ENCODE measurements at places on chromosomes 3 and 15.

DNA sequence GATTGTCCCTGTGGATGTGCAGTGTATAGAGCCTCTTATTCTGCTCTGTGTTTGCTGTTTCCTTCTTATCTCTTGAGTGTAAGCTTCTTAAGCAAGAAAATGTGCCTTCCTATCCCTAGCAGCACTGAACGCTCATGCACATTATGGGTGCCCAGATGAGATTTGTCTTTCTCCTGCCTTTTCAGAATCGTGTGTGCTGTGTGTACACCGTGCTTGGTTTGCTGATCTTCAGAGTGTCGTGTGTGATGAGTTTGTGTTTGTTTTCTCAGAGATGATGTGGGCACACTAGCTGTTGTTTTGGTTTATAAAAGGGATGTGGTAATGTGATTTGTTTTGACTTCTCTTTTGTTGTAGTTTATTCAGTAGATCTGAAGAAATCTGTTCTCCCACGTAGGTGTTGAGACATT is 19.7 kb downstream of the GPR171 start:
- DNase-seq = no peak
- no peaks in the 10 kb centered on the region for H3K4me1 ChIP-seq
- no peak overlapping the region for H3K27ac ChIP-seq
- no peaks in the 10 kb centered on the region for H3K36me3 ChIP-seq
- H3K4me3 ChIP-seq = no peak overlapping the region

- no peak overlapping the region for H3K27ac ChIP-seq
- H3K4me3 ChIP-seq = no peak overlapping the region
- no peaks in the 10 kb centered on the region for H3K4me1 ChIP-seq
- peak; percentile 71 for DNase-seq
- H3K36me3 ChIP-seq = no peaks in the 10 kb centered on the region
Observed at GRCh38 chr3:170346481-170347392, 10.8 kb upstream of the SKIL start.

DNA sequence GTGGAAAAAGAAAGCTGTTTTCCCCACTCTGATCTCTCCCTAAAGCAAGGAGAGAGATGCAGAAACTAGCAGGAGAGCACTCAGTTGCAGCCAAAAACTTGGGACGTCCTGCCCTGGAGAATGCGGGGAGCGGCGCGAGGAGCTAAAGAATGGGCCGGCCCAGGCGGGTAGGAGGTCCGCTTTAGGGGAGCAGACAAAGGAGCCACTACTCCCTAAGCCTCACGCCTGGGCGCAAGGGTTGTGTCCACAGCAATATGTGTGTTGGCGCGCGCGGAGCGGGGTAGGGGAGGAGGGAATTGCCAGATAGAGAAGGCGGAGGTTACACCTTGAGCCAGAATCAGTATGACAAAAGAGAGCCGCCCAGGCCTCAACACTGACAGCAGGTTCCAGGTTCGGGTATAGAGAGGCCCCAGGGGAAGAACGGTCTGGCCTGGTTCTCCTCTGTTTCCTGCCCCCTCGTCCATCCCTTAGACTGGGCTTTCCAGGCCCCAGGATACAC is 2.9 kb downstream of the WNT5A start:
- peak overlapping the region; percentile 76 for H3K4me3 ChIP-seq
- peaks cover 11% of the 10 kb centered on the region for H3K27me3 ChIP-seq

GRCh38 chr15:99727733-99728132 is 5.5 kb downstream of the LYSMD4 start:
- no peak overlapping the region for H3K4me3 ChIP-seq
- no peaks in the 10 kb centered on the region for H3K27me3 ChIP-seq
- H3K27ac ChIP-seq = no peak overlapping the region
- DNase-seq = no peak
- no peaks in the 10 kb centered on the region for H3K36me3 ChIP-seq

- no peak for DNase-seq
- H3K4me1 ChIP-seq = no peaks in the 10 kb centered on the region
- H3K4me3 ChIP-seq = no peak overlapping the region
- H3K36me3 ChIP-seq = no peaks in the 10 kb centered on the region
- H3K27ac ChIP-seq = no peak overlapping the region
Observed at GRCh38 chr3:165148876-165149441, 47.2 kb downstream of the SLITRK3 start.

- H3K4me1 ChIP-seq = no peaks in the 10 kb centered on the region
- peak overlapping the region; percentile 50 for H3K4me3 ChIP-seq
- DNase-seq = peak; percentile 33
- H3K36me3 ChIP-seq = no peaks in the 10 kb centered on the region
Observed at GRCh38 chr3:183824761-183825455, 469 bp downstream of the MAP6D1 start.

DNA sequence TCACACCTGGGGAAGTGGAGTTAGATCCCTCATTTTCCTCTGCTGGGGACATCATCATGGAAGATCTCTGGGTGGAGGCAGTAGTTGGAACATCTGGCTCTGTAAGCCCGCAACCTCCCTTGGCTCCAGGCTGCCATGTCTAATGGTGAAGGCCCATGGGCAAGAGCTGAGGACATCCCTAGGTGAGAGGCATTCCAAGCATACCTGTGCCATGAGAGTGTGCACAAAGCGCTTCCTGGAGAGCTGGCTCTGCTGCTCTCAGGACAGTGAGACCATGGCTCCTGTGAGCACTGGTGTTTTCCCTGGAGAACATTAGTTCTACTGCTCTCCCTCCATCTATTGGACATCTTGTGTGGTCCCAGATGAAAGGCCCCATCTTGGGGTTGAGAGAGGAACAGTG is 7.7 kb downstream of the MAPKAPK3 start:
- H3K36me3 ChIP-seq = no peaks in the 10 kb centered on the region
- no peak overlapping the region for H3K4me3 ChIP-seq
- H3K27me3 ChIP-seq = no peaks in the 10 kb centered on the region
- peak; percentile 89 for DNase-seq
- peaks cover 8% of the 10 kb centered on the region for H3K4me1 ChIP-seq
- H3K27ac ChIP-seq = no peak overlapping the region

- no peaks in the 10 kb centered on the region for H3K36me3 ChIP-seq
- no peaks in the 10 kb centered on the region for H3K4me1 ChIP-seq
- no peak overlapping the region for H3K27ac ChIP-seq
- DNase-seq = peak; percentile 71
- no peak overlapping the region for H3K4me3 ChIP-seq
Observed at GRCh38 chr15:94576889-94577533, 345.6 kb downstream of the MCTP2 start.

- no peaks in the 10 kb centered on the region for H3K36me3 ChIP-seq
- H3K27ac ChIP-seq = peak overlapping the region; percentile 92
- no peaks in the 10 kb centered on the region for H3K27me3 ChIP-seq
- no peaks in the 10 kb centered on the region for H3K4me1 ChIP-seq
- peak; percentile 99 for DNase-seq
- peak overlapping the region; percentile 92 for H3K4me3 ChIP-seq
Observed at GRCh38 chr3:157174649-157175498, 14.9 kb upstream of the CCNL1 start.

DNA sequence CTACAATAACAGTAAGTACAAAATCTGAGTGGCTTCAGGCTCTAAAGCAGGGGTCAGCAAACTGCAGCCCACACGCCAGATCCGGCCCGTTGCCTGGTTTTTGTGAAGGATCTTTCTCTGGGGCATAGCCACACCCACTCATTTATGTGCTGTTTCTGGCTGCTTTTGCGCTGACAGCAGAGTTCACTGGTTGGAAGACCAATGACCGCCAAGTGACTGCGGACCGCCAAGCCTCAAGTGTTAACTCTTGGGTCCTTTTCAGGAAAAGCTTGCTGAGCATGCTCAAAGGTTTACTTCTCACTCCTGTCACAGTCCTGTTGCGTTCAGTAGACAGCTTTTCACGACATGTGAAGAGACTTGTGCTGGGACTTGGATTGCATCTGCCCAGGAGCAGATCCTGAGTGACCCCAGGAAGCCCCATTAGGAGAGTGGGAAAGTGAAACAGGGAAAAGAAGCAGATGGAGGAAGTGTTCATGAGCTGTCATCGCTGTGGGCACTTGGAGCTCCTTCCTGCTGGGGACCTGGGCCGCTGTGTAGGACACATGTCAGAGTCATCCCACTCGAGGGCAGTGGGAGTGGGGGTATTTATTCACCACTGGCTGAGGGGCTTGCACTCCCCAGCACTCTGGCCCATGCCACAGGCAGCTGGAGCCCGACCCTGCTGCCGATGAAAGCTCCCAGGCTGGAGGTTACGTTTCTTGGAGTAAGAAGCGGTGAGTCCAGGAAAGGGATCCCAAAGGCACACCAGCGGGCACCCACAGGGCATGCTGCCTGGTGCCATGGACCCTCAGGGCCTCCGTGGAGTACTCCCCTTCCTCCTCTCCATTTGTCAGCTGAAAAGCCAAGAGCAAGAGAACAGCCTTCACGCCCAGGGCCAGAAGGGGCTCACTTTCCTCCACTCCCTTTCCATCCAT is 249.1 kb downstream of the PLCL2 start:
- no peak for DNase-seq
- H3K27ac ChIP-seq = no peak overlapping the region
- H3K4me3 ChIP-seq = no peak overlapping the region
- no peaks in the 10 kb centered on the region for H3K36me3 ChIP-seq
- no peaks in the 10 kb centered on the region for H3K27me3 ChIP-seq

GRCh38 chr3:119309591-119309990 is 15.4 kb downstream of the ARHGAP31 start:
- H3K27me3 ChIP-seq = no peaks in the 10 kb centered on the region
- DNase-seq = no peak
- no peaks in the 10 kb centered on the region for H3K36me3 ChIP-seq
- H3K27ac ChIP-seq = no peak overlapping the region

- no peaks in the 10 kb centered on the region for H3K27me3 ChIP-seq
- H3K4me1 ChIP-seq = no peaks in the 10 kb centered on the region
- no peak overlapping the region for H3K4me3 ChIP-seq
- H3K36me3 ChIP-seq = no peaks in the 10 kb centered on the region
- DNase-seq = no peak
- no peak overlapping the region for H3K27ac ChIP-seq
Observed at GRCh38 chr3:89144080-89144479, 36.7 kb downstream of the EPHA3 start.

DNA sequence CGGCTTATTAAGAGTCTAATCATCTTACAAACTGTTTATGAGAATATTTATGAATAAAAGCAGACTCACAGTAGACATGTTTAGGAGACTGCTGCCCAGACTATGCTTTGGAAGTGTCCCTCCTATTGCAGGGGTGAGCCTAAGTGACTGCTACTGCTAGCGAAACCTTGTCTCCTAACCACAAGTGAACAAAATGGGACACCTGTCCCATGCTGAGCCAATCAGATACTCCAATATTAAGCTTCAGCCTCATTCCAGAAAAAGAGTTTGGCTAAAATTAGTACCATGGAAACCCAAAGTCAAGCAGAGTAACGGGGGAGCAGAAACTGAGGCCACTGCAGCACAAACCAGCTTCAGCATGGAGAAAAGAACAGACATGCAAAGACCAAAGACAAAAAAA is 4.6 kb downstream of the DENND6A start:
- H3K4me3 ChIP-seq = no peak overlapping the region
- DNase-seq = no peak
- H3K4me1 ChIP-seq = no peaks in the 10 kb centered on the region
- no peaks in the 10 kb centered on the region for H3K36me3 ChIP-seq
- H3K27me3 ChIP-seq = no peaks in the 10 kb centered on the region
- H3K27ac ChIP-seq = no peak overlapping the region

DNA sequence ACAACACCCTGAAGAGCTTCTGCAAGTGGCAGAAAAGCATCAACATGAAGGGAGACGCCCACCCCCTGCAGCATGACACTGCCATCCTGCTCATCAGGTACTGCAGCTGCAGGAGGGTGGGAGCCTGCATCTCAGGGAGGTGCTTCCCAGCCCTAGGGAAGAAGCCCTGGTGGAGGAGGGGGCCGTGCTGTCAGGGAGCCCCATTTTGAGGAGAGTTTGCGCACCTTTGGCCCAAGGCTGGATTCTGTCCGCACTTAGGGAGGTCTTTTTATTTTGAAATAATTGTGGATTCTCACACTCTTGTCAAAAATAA is 42.1 kb downstream of the SAXO2 start:
- H3K36me3 ChIP-seq = no peaks in the 10 kb centered on the region
- no peaks in the 10 kb centered on the region for H3K4me1 ChIP-seq
- no peaks in the 10 kb centered on the region for H3K27me3 ChIP-seq
- no peak overlapping the region for H3K27ac ChIP-seq

GRCh38 chr3:125191256-125191655 is 21.3 kb downstream of the SLC12A8 start:
- peak overlapping the region; percentile 36 for H3K27ac ChIP-seq
- no peaks in the 10 kb centered on the region for H3K36me3 ChIP-seq
- peaks cover 24% of the 10 kb centered on the region for H3K4me1 ChIP-seq
- no peak for DNase-seq
- H3K27me3 ChIP-seq = no peaks in the 10 kb centered on the region
- H3K4me3 ChIP-seq = no peak overlapping the region

DNA sequence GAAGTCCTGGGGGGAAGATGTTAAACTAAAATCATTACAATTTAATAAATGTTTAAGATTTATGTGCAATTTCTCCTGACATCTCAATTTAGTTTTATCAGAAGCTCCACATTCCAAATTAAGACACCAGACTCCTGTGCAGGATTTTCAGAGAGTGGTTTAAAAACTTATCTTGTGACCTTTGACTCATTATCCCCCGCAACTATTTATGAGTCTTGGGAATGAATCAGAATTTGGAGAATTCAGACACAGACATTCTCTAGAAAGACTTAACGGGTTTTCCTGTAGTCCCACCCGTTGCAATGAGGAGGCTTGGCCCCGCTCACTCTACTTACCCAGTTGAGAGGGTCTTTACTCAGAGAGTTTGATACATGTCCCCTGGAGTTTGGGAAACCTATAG is 7.1 kb downstream of the OR5K2 start:
- H3K27ac ChIP-seq = no peak overlapping the region
- H3K36me3 ChIP-seq = no peaks in the 10 kb centered on the region
- no peak for DNase-seq
- no peaks in the 10 kb centered on the region for H3K27me3 ChIP-seq
- H3K4me1 ChIP-seq = no peaks in the 10 kb centered on the region

DNA sequence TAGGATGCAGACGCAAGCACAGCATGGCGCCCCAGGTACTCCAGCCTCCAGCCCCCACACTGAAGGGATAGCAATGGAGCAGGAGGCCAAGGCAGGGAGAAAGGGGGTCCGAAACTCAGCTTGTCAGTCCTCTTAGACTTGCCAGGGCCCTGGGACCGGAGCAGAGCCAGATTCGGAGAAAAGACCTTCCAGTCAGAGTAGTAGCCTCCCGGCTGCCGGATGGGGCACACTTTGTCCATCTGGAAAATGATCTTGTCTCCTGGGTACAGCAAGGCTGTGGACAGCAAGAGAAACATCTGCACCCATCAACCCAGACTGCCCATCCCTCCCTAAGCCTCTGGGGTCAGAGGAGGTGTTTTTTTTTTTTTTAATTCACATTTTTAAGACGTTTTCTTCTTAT is 24.3 kb downstream of the EFCAB12 start:
- H3K36me3 ChIP-seq = no peaks in the 10 kb centered on the region
- no peak overlapping the region for H3K4me3 ChIP-seq
- H3K27ac ChIP-seq = no peak overlapping the region

GRCh38 chr3:45033791-45034190 is 7.7 kb downstream of the CLEC3B start:
- no peak overlapping the region for H3K4me3 ChIP-seq
- peaks cover 8% of the 10 kb centered on the region for H3K27me3 ChIP-seq
- H3K4me1 ChIP-seq = no peaks in the 10 kb centered on the region

DNA sequence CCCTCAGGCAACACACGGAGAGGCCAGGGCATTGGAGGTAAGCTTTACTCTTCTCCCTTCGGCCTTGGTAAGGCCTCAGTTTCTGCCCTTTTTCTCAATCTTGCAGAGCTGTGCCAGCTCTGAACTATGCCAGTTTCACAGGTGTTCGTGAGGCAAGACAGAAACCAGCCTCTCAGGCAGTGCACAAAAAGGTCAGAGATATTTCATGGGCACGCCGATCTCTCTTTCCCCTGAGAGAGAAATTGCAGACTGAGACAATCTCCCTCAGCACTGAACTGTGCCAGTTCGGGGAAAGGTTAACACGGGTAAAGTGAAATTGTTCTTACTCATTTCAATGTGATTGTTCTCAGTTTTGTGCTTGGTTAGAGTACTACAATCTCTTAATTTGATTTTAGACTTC is 88.5 kb downstream of the GMNC start:
- H3K27ac ChIP-seq = no peak overlapping the region
- no peak for DNase-seq
- no peaks in the 10 kb centered on the region for H3K4me1 ChIP-seq
- no peaks in the 10 kb centered on the region for H3K27me3 ChIP-seq
- H3K36me3 ChIP-seq = no peaks in the 10 kb centered on the region

Data from mesendoderm (in vitro differentiated cells).